ENCODE measurements at places on chromosomes 6 and 20.

GRCh38 chr20:63102721-63103375 is 96.1 kb upstream of the BHLHE23 start:
- DNase-seq = peak; percentile 33

DNA sequence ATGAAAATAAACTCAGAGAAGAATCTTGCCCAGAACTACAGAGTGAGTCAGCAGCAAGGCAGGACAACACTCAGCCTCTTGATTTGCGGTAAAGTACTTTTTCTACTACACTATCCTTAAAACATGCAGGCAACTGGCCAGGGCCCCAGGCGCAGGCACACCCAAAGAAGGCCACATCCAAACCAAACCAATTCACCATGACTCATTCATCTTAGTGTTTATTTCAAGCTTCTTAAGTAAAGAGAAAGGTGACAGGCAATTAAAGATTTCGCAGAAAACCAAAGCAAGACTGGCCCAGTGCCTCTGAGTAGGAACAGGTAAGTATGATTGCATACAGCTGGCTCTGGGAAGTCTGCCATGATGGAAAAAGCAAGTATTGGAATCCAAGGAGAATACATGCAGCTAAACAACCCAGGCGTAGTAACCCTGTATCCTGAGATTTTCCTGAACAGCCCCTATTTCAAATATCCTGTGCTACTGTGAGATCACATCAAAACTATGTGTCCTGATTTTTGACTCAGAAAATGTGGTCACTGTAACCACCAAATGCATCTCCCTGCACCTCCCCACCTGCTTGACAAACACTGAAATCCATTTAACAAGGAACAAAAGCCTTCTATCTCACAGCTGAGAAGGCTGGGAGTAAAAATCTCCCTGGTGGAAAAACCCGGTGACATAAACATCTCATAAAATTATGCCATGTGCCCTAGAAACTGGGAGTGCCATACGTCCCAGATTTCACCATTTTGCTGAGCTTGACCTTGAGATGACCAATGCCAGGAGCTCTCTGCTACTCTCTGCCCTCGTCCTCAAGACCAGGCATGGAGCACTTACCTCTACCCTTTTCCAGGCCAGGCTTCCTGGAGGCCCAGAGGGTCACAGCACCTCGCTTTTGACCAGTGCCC is 12.4 kb downstream of the WFDC3 start:
- DNase-seq = no peak

DNA sequence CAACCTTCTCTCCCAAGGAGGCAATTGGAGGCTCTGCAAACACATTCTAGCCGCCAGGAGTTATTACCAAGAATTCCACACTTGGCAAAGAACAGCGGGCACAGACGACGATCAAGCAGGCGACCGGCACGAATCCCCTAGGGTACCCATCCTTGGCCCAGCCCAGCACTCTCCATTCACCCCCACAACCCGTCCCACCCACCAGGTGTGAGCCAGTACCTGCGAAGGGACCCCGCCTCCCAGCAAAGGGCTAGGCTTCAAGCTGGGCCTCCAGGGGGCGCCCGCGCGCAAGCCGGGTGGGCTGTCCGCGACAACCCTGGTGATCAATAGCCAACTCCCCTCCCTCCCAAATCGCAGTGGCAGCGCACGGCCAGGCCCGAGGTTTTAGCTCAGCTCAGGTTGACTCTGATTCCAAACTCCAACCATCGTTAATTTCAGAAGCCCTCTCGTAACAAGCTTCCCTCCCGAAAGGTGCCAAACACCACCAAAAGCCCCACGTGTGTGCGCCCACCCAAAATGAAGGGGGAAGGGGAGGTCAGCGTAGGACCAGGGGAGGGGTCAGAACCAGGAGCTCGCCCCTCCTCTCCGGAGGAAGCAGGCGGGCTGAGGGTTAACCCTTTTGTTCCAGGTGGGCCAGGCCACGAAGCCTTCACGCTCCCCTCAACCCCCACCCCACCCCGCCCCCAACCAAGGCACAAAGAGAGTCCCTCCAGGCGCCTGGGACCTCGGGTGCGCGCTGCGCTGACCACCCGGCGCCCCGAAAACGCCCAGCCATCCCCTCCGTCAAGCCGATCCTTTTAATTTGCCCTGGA is 2.1 kb downstream of the SALL4 start:
- peak; percentile 4 for DNase-seq

DNA sequence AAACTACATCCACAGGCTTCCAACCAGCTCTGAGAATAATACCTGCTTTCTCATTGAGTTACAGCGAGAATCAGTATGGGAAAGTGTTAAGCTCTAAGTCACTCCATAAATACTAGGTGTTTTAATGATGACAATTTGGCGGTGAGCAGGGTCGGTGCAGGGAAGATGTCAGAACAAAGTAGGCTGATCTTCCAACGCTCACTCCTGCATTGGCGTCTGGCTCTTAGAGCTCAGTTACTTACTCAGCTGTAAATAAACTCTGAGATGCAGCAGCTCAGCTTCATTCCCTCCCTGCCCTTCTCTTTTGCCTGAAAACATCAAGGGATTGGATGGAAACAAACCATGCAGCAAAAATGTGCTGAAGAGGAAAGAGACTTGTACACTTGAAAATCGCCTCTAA is 102.5 kb upstream of the SPACA1 start:
- no peak for DNase-seq

DNA sequence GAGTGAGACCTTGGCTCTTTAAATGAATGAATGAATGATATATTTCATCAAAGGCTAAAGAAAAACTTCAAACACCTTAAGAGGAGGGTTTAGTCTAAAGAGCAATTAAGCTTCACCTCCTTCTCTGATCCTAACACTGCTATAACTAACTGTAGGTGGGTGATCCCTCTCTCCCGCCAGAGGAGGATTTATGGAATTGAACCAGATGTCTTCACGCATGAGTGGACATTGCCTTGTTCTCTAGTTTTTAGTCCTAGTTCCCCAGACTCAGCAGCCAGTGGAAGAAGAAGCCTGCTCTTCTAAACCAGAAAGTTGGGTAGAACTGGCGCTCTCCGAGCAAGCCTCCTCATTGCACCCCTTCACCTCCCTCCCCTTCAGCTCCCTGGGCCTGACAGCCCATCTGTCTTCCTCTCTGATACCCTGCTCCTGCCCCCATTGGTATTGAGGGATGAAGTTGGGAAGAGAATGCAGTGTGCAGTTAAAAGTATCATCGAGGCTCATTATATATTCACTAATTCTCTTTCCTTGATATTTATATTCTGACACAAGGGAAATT is 142.7 kb downstream of the ARID1B start:
- no peak for DNase-seq

GRCh38 chr6:31575335-31575901 is at the start of gene TNF:
TNF (plus strand) TSS chr6:31575565; CDS start chr6:31575742, 177 bp downstream.
- DNase-seq = no peak

GRCh38 chr20:61670274-61670673 is 395.4 kb downstream of the TAF4 start:
- DNase-seq = no peak

- no peak for DNase-seq
Observed at GRCh38 chr6:110935171-110935570, 23.3 kb upstream of the GTF3C6 start.

DNA sequence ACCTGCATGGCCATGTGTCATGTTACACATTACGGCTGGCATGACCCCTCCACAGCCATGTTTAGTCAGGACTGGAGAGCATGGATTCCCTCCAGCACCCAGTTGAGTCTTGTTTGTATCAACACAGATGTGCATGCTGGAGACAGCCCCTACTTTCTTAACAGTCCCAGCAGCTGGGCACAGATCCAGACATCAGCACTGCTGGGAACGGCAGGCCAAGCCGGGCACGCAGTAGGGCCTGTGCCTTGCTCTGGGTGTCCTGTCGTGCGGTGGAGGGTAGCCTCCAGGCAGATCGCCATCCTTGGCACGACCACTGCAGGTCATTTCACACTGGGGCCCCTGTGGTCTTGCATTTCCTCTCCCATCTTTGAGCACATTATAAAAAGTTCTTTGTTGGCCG is 381.4 kb downstream of the SMOC2 start:
- DNase-seq = no peak

- DNase-seq = no peak
Observed at GRCh38 chr6:127147534-127147933, 29.1 kb downstream of the RSPO3 start.

- DNase-seq = no peak
Observed at GRCh38 chr6:43061861-43062260, 2.4 kb downstream of the KLC4 start.

DNA sequence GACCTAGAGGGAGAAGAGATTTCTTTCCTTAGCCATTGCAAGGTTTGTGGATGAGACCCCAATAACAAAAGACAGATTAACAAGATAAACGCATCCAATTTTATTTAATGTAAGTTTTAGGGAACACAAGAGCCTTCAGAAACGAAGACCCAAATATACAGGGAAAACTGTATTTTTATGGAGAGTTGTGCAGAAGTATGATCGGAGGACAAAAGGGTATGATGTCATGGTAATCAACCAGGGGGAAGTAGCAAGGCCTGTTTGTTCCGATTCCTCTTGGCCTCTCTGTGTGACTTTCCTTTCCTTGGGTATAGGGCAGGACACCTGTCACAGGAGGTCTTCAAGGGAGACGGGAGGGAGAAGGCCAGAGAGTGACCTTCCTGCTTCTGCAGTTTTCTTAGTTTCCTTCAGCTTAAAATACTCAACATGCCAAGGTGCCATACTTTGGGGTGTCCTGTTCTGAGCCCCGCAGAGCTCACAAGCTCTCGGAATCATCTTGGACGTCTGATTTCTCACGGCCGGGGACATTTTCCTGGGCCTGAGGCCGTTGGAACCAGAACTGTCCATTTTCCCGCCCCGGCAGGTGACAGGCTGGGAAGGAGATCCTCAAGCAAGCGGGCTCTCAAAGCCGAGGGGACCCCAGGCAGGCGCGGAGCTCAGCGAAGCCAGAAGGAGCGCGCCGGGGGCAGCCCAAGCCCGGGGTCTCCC is 21.7 kb downstream of the TMC2 start:
- no peak for DNase-seq

GRCh38 chr20:39903806-39904465 is 785.1 kb downstream of the MAFB start:
- peak; percentile 17 for DNase-seq

- DNase-seq = no peak
Observed at GRCh38 chr6:40953486-40953885, 85.5 kb downstream of the UNC5CL start.

- no peak for DNase-seq
Observed at GRCh38 chr6:108546079-108547049, 14.4 kb upstream of the FOXO3 start.

GRCh38 chr6:164104432-164104831 is 689.9 kb downstream of the QKI start:
- DNase-seq = no peak

GRCh38 chr20:24778585-24779031 is 170.5 kb upstream of the CST7 start:
- DNase-seq = no peak

DNA sequence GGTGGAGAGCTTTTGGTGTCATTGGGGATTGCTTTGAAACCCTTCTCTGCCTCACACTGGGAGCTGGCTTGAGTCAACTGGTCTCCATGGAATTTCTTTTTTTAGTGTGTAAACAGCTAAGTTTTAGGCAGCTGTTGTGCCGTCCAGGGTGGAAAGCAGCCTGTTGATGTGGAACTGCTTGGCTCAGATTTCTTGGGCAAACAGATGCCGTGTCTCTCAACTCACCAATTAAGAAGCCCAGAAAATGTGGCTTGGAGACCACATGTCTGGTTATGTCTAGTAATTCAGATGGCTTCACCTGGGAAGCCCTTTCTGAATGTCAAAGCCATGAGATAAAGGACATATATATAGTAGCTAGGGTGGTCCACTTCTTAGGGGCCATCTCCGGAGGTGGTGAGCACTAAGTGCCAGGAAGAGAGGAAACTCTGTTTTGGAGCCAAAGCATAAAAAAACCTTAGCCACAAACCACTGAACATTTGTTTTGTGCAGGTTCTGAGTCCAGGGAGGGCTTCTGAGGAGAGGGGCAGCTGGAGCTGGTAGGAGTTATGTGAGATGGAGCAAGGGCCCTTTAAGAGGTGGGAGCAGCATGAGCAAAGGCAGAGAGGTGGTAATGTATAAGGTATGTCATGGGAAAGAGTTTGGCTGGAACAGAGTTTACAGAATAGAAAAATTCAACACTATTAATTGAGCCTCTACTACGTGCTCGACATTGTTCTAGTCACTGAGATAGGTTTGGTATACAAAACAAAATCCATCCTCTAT is 31.2 kb downstream of the SRSF3 start:
- no peak for DNase-seq

Measured in hypothalamus (tissue), 51 donors.